ENCODE measurements at places on chromosomes 5 and 9. TPM values are rescaled to one million over a fixed set of nuclear protein-coding genes. Genes with fewer than 3 reads are reported as not detected.

DNA sequence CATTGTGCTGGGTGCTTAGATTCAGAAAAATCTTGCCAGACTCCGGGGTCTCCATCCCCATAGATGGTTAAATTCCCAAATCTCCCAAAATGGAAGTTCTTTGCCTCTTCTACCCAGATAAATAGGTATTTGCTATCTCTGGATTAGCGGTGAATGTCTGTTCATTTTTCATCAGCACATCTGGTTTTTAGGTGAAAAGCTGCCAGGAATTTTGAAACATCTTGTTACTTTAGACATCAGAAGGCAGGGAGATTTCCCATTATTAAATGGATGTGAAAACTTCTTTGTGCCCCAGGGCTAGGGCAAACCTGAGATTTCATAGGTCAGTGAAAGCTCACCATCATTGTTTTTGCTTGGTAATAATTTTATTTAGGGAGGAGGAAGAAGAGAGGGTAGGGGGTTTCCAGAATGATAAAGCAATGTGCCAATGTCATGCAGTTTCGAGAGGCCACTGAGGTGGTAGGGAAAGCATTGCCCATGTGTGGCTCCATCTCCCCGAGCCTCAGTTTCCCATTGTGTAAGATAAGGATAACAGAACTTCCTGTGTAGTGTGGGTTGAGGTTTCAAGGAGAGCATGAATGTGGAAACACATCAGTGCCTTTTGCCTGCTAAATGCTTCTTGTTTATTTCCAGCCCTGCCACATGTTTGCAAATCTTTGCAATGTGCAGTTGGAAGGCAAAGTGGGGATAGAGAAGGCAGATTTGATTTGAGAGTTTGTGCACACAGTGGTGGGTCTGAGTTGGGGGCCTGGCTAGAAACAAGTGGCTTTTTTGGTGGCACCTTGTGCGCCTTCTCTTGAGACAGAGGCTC, 147.2 kb upstream of the KLF4 start:
- no peak for DNase-seq

DNA sequence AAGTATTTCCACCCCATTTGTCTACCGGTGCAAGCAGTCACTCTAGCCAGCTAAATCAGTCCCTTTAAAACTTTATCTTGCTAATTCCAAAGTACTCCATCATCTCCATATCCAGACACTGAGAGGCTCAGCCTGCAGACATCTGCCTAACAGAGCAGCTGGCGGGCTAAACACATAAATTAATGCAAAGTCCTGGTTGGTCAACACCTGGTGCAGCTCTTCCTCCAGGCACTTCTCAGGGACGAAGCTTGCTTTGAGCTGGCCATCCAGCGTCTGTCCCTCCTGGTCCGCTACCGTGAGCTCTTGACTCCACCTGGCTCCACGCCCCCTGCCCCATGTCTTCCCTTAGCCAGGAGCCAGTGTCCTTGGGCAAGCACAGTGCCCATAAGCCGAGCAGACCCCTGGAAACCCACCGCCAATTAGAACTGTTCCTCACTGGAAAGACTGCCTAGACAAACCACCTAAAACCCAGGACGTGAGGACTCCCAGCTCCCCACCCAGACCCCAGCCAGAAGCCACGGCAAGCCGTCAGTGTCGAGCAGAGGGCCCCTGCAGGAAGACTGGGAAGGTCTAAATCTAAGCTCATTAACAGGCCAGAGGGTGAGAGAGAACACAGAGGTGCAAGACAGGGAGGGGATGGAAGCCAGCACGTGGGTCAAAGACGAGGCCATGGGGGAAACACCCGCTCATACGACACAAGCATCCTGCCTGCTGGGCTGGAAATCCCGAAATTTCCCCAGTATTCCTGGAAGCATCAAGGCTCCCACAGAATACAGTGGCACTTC, 120.0 kb downstream of the COL23A1 start:
- DNase-seq: no peak

DNA sequence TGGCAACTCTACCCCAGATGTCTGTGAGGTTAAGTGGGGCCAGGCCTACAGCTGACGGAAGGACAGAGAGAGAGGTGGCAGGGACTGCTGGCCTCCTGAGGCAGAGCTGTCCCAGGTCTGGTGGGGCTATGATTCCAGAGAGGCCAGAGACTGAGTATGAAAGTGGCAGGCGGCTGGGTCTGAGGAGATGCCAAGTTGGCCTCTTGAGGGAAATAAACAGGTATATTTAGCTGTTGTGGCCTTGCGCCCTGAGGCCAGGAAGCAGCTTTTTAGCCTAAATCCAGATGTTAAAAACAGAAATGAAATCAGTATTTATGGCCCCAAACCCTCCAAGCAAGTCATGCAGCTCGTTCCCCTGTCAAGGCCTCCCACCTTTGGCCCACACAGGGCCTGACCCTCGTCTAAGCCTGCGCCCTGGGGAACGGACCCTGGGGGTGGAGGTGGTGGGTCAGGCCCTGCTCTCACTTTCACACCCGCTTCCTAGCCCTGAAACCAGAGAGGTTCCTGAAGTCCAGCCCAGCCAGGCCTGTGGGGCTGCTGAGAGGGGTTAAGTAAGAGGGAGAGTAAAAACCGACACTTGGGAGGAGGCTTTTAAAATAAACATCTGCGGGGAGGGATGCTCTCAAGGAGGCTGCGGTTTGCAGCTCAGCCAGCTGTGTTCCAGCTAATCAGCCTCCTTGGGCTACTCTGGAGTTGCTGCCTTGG, 18.7 kb downstream of the PCDHGC5 start:
- DNase-seq: no peak

- no peak for DNase-seq
Observed at GRCh38 chr5:124745007-124745927, 1.2 kb downstream of the ZNF608 start.

- no peak for DNase-seq
Observed at GRCh38 chr5:97778451-97778850, 595.4 kb upstream of the RIOK2 start.

DNA sequence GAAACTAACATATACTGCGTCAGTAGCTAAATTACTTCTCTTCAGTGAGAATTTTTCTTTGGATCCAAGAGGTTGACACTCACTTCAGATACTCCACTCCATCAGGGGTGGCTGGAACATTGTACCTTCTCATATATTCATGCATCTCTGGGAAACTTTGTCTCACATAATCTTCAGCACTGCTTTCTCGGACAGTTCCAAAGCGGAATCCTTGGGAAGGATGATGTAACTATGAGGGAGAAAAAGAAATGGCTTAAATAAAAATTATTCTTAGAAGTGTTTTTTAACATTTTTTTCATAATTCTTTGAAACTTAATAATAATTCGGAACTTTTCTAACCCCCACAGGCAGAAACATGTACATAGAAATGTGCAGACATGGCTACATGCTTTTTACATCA, 33.4 kb upstream of the PPP3R2 start:
- DNase-seq: no peak

DNA sequence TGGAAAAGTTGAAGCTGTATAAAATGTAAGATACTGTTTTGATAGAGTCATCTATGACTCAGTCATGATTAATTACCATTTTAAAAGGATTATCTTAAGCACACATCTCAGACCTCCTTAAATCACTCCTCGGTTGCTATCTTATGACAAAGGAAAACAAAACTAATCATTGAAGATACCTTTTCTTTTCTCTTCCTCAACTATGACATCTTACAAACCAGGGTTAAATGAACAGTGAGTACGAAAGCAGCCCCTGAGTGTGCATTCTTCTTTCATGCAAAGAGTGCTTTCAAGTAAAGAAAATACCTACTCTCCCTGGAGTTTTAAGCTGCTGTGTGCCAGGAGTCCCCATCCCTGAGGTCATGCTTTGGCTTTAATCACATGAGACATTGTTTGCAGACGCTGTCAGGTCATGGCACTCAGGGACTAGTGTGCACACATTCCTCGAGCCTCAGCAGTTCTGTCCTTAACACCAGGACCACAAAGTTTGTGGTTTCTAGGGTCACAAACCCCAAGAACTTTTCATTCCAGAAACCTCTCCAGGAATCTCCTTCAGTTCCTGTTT, 86.7 kb upstream of the ICE1 start:
- no peak for DNase-seq

DNA sequence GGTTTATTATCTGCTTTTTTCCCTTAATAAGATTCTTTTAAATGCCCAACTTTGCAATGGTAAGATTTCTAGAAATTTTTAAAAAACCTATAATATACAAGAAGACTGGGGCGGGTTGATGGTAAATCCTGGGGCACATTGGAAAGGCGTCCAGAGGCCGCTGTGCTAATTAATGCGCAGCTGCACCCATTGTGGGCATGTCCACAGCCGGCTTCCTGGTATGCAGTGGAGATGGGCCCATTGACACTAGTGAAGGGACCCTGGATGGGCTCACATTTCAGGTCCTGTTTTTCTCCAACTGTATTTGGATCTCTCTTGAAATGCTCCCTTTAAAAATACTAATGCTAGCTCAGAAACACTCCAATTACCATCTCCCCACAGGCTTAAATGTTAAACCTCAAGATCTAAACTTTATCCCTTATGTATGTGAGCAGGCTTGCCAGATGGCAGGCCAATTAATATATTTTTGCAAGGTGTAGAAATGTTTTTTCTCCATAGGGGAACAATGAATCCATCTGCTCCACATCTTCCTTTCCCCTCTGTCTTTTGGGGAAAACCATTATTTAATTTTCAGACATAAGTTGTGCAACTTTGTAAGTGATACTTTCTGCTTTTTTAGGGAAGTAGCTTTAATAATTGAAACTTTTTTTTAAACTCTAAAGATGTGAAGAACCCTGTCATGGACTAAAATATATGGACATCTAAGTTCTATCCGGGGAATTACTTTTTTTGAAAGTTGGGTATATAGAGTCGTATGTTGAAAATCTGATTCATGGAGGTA, 177.3 kb downstream of the CD180 start:
- DNase-seq: no peak

GRCh38 chr5:61802456-61802855, 470.4 kb downstream of the ZSWIM6 start:
- DNase-seq: no peak

- no peak for DNase-seq
Observed at GRCh38 chr9:129182625-129183494, 4.8 kb upstream of the IER5L start.

DNA sequence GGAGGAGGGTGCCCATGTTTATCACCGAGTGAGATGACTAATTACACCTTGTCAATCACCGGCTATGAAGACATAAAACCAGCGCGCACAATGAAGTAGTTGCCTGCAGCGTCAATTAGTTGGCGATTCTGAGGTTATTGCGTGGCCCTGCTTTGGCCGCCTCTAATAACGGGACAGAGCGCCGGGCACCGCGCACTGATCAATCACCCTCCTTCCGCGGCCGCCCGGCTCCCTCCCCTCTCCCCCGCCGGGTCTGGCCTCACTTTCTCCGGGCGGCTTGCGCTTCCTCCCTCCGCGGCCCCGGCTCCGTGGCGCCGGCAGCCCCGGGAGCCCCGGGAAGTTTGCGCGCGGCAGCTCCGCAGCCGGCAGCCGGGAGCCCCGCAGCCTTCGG, 3.3 kb upstream of the LHX2 start:
- no peak for DNase-seq

- no peak for DNase-seq
Observed at GRCh38 chr9:93125331-93125894, 8.6 kb downstream of the NINJ1 start.

GRCh38 chr5:169646856-169647255, 9.8 kb downstream of the DOCK2 start:
- DNase-seq: no peak

- no peak for DNase-seq
Observed at GRCh38 chr9:3847377-3847776, 321.6 kb upstream of the RFX3 start.

DNA sequence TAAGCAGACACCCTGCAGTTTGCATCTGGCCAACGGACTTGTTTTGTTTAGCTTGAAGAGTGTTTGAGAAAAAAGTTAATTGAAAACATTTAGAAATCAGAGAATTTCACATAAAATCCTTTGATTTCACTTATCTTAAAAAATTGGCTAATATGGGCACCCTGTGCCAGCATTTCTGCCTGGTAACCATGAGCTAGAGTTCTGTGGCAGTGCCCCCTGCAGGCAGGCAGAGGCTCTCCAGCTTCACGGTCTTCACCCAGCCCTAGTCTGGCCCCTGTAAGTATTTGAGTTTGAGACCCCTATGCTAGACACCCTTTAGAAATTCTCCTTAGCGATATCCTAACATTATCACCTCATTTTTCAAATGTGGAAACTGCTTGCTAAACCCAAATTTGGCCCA, 18.8 kb upstream of the FANCC start:
- no peak for DNase-seq

DNA sequence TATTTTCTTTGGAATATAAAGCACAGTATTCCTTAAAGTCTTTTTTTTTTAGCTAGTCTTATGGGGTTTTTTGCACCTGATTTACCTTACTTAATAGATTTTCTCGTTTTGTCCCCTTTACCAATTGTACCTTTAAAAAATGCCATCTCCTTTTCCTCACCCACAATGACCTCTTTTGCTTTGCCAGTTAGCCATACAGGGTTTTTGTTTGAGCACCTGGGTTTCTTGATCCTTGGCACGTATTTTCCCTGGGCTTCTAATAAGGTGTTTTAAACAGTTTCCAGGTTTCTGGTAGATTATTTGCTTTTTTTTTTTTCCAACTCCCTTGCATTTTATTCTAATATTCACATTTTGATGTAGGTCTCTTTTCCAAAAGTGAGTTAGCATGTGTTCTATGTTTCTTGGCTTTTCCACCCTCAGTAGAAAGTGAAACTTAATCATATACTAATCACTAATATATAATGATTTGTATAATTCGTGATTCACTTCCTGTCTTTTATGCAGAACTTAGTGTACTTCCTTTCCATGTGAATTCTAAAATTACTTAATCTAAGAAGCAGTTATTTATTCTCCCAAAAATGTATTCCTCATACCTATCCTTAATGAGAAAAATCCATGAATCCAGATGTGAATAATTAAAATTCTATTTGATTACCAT, 673.9 kb upstream of the RGMB start:
- no peak for DNase-seq

GRCh38 chr5:160366230-160366629, 4.2 kb downstream of the C1QTNF2 start:
- no peak for DNase-seq

- DNase-seq: no peak
Observed at GRCh38 chr9:136684799-136685198, 2.5 kb downstream of the AGPAT2 start.

DNA sequence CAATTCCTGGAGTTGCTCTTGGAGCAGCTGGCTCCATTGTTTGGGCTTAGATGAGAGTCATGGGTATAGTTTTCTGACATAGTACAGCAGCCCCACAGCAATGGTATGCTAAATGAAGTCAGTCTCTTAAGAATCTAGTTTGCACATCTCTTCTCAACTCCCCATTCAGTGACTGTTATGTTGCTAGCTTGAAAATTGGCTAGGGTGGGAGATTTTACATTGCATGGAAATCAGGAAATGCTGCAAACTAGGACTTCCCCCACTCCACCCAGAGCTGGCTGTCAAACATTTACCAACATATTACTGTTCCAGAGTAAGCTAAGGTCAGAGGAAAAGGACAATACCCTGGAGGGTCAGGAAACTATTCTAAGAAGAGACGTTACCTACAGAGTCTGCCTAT, 17.6 kb upstream of the FCHO2 start:
- no peak for DNase-seq

GRCh38 chr5:94968507-94969095, 316.3 kb downstream of the MCTP1 start:
- DNase-seq: no peak

The HSPB3 gene
- 0.40 TPM for total RNA-seq

The AGXT2 gene
- total RNA-seq: not detected

The PHF24 gene
- 0.09 TPM for total RNA-seq

The ERGIC1 gene
- total RNA-seq: 73.2 TPM

The LOX gene
- total RNA-seq: 9.9 TPM

The NOXA1 gene
- 2.1 TPM for total RNA-seq

The KIF4B gene
- total RNA-seq: not detected
